ENCODE measurements at places on chromosomes 11 and 22. TPM values are rescaled to one million over a fixed set of nuclear protein-coding genes. Genes with fewer than 3 reads are reported as not detected.

CAPN5 gene
- 0.74 TPM for polyA plus RNA-seq

PANX3 gene
- polyA plus RNA-seq: not detected

MUC2 gene
- polyA plus RNA-seq: not detected

SYT7 gene
- not detected for polyA plus RNA-seq

LMNTD2 gene
- 1.1 TPM for polyA plus RNA-seq

OR8H2 gene
- polyA plus RNA-seq: not detected

TYR gene
- polyA plus RNA-seq: not detected

DNA sequence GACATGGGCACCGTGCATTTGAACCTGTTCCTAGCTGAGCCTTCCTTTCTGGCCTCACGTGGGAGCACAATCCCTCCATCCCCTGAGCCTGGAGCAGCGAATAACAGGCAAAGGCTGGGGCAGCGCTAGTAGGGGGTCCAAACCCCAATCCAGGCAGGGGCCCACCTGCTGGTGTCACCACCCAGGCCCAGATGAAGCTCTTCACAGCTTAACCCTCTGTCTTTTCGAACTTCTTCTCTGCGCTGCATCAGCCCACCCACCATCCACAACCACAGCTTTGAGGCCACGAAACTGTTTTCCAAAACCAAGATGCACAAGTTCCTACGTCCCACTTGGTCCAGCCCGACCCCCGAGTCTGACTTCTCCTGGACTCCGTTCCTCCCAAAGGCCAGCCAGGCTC, 11.5 kb downstream of the KCNC1 start:
- DNase-seq: no peak
- no peaks in the 10 kb centered on the region for H3K36me3 ChIP-seq
- no peak overlapping the region for H3K27ac ChIP-seq
- H3K4me3 ChIP-seq: no peak overlapping the region
- no peaks in the 10 kb centered on the region for H3K27me3 ChIP-seq

DNA sequence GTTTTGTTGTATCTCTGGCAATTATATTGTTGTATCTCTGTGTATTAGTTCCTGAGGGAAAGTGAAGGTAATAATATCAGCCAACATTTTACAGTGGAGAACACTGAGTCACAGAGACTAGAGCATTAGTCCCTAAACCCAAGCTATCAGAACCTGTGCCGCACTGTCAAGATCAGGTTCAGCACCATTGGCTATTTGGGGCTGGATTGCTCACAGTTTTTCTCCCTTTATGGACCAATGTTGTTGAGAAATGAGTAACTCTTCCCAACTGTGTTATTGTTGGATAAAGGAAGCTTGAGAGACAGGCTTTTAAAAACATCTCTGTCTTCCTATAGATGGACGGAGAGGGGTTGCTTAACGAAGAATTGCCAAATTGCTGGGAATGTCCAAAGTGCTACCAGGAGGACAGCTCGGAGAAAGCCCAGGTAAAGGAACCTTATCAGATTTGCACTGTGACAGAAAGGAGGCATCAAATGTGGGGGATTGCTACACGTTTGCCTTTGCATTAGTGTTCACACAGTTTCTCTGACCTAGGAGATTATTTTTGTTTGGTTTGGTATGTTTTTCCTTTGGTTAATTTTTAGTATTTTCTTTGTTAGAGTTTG, 18.2 kb upstream of the GRK2 start:
- H3K36me3 ChIP-seq: peaks cover 97% of the 10 kb centered on the region
- H3K27ac ChIP-seq: no peak overlapping the region
- no peaks in the 10 kb centered on the region for H3K27me3 ChIP-seq
- peaks cover 21% of the 10 kb centered on the region for H3K4me1 ChIP-seq

- DNase-seq: no peak
- no peaks in the 10 kb centered on the region for H3K27me3 ChIP-seq
- H3K27ac ChIP-seq: no peak overlapping the region
- no peaks in the 10 kb centered on the region for H3K4me1 ChIP-seq
- peaks cover 3% of the 10 kb centered on the region for H3K36me3 ChIP-seq
- no peak overlapping the region for H3K4me3 ChIP-seq
Measured at GRCh38 chr11:76030286-76030685, 176.0 kb downstream of the WNT11 start.

DNA sequence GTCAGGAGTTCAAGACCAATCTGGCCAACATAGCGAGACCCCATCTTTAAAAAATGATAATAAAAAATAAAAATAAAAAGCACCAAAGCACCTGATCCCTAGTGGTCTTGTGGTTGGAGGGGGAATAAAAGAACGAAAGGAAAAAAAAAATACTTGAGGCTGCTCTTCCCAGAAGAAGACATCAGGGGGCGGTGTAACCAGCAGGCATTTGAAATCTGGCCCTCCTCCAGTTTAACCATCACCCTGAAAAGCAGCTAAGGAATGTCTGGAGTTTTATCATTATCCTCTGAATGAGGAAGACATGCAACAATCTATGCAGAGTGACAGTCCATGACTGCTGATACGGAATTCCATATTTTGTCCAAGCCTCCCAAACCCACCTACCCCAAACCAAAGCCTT, 5.6 kb upstream of the KCTD17 start:
- H3K27ac ChIP-seq: no peak overlapping the region
- no peak overlapping the region for H3K4me3 ChIP-seq
- H3K27me3 ChIP-seq: no peaks in the 10 kb centered on the region
- H3K4me1 ChIP-seq: no peaks in the 10 kb centered on the region
- peak; percentile 45 for DNase-seq

GRCh38 chr11:28659716-28660348, 551.6 kb downstream of the METTL15 start:
- no peaks in the 10 kb centered on the region for H3K36me3 ChIP-seq
- H3K27me3 ChIP-seq: no peaks in the 10 kb centered on the region
- H3K4me1 ChIP-seq: no peaks in the 10 kb centered on the region
- H3K4me3 ChIP-seq: no peak overlapping the region
- no peak overlapping the region for H3K27ac ChIP-seq

- no peaks in the 10 kb centered on the region for H3K4me1 ChIP-seq
- DNase-seq: no peak
- H3K27me3 ChIP-seq: no peaks in the 10 kb centered on the region
- H3K4me3 ChIP-seq: no peak overlapping the region
- H3K36me3 ChIP-seq: no peaks in the 10 kb centered on the region
Measured at GRCh38 chr22:19546680-19547079, 22.5 kb upstream of the CLDN5 start.

GRCh38 chr11:132125988-132126871, 755.8 kb downstream of the NTM start:
- H3K27me3 ChIP-seq: no peaks in the 10 kb centered on the region
- no peak overlapping the region for H3K27ac ChIP-seq
- no peaks in the 10 kb centered on the region for H3K36me3 ChIP-seq
- peak overlapping the region; percentile 76 for H3K4me3 ChIP-seq

GRCh38 chr22:46002757-46003270, 25.9 kb upstream of the WNT7B start:
- no peaks in the 10 kb centered on the region for H3K36me3 ChIP-seq
- no peaks in the 10 kb centered on the region for H3K27me3 ChIP-seq
- no peak overlapping the region for H3K27ac ChIP-seq
- peaks cover 5% of the 10 kb centered on the region for H3K4me1 ChIP-seq
- no peak for DNase-seq

GRCh38 chr11:34971928-34972327, 55.5 kb downstream of the PDHX start:
- no peak overlapping the region for H3K27ac ChIP-seq
- no peak overlapping the region for H3K4me3 ChIP-seq
- no peaks in the 10 kb centered on the region for H3K4me1 ChIP-seq
- H3K27me3 ChIP-seq: no peaks in the 10 kb centered on the region

DNA sequence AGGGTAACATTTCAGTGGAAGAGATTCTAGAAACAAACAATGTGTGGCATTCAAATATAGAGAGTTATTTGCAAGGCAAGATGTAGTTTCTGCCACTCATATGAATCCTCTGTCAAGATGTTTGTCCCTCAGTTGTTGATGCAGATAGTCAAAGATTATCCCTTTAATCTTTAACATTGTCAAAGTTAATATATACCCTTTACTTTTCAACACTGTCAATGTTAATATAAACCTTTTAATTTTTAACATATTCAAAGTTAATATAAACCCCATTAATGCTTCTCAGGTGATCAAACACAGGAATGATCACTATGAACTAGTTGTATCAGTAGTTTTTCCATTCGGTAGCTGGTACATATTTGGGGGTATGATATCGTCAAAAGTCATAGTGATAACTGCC, 51.9 kb upstream of the PICALM start:
- no peaks in the 10 kb centered on the region for H3K36me3 ChIP-seq
- no peaks in the 10 kb centered on the region for H3K27me3 ChIP-seq
- peaks cover 18% of the 10 kb centered on the region for H3K4me1 ChIP-seq
- DNase-seq: no peak

GRCh38 chr22:21761086-21761485, 25.5 kb upstream of the YPEL1 start:
- H3K27me3 ChIP-seq: no peaks in the 10 kb centered on the region
- no peak overlapping the region for H3K27ac ChIP-seq
- peaks cover 20% of the 10 kb centered on the region for H3K4me1 ChIP-seq
- peaks cover 58% of the 10 kb centered on the region for H3K36me3 ChIP-seq

DNA sequence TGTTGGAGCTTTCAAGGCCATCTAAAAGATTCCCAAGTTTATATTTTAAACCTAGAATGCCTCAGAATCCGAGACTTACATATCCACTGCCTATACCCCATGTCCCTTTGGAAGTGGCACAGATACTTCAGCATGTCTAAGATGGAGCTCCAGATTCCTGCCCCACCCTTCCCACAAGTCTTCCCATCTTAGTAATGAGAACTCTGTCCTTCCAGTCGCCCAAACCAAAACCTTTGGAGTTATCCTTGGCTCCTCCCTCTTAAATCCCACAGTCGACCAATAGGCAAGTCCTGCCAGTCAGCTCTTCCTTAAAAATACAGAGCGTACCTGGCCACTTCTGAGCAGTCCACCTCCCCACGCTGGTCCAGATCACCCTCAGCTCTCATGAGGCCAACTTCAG, 4.3 kb downstream of the POLD4 start:
- DNase-seq: no peak
- H3K4me3 ChIP-seq: no peak overlapping the region
- H3K4me1 ChIP-seq: peaks cover 58% of the 10 kb centered on the region
- no peak overlapping the region for H3K27ac ChIP-seq

DNA sequence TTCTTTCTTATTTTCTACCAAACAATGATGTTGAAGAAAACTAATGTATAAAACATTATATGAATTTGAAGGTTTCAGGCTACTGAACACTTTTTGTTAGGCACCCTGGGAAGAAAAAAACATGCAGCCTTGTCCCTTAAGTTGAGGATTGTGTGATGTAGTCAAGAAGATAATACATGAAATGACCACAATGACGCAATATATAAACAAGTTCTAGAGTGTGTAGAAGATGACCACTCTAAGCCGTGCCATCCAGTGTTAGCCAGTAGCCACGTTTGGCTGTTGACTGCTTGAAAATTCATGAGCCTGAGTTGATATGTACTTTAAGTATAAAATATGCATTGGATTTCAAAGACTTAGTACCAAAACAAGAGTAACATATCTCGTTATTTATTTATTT, 16.2 kb downstream of the SWAP70 start:
- no peak overlapping the region for H3K27ac ChIP-seq
- no peaks in the 10 kb centered on the region for H3K36me3 ChIP-seq
- no peak for DNase-seq
- no peaks in the 10 kb centered on the region for H3K27me3 ChIP-seq
- peaks cover 3% of the 10 kb centered on the region for H3K4me1 ChIP-seq

DNA sequence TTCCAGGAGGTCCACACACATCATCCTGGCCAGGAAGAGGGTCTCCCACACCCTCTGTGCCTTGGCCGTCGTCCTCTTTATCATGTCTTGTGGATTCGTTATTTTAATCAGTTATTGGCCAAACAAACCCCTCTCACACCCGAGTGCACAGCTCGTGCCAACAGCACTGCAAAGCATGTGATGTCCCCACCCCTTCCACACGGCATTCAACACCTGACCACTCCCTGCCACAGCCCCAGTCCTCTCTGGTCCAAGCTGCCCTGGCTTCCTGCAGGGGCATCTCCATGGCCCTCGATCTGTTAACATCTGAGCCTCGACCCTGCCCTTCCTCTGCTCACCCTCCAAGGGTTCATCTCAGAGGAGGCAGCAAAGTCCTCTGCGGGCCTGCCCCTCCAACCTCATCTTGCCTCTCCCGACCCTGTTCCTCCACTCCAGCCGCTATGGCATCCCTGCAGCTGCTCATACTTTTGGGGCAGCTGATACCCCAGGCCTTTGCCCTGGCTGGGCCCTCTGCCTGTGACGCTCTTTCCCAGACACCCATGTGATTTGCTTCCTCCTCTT, 14.0 kb downstream of the MYEOV start:
- H3K4me1 ChIP-seq: peaks cover 15% of the 10 kb centered on the region
- H3K27ac ChIP-seq: no peak overlapping the region
- DNase-seq: no peak

DNA sequence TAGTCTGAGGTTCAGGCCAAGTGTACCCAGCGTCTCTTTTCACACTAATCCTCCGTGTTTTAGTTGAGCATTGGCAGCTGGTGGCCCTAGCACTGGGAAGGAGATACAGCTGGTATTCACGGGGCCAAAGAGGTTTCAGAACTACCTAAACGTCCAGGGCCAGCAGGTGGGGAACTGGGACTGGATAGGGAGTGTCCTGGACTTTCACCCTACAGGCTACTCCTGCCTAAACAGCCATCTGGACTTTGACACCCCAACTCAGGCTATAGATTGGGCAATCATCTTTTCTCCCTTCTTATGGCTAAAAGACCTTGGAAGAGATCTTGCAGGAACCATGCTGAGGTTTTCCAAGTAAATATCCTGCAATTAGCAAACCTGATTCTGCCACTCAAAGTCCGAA, 2.8 kb downstream of the SPON1 start:
- H3K4me1 ChIP-seq: peaks cover 21% of the 10 kb centered on the region
- DNase-seq: no peak
- peaks cover 38% of the 10 kb centered on the region for H3K27me3 ChIP-seq
- no peaks in the 10 kb centered on the region for H3K36me3 ChIP-seq

Measured in CD4-positive, CD25-positive, alpha-beta regulatory T cell (primary cell).